ENCODE measurements at places on chromosomes 4 and X. TPM values are rescaled to one million over a fixed set of nuclear protein-coding genes. Genes with fewer than 3 reads are reported as not detected.

DNA sequence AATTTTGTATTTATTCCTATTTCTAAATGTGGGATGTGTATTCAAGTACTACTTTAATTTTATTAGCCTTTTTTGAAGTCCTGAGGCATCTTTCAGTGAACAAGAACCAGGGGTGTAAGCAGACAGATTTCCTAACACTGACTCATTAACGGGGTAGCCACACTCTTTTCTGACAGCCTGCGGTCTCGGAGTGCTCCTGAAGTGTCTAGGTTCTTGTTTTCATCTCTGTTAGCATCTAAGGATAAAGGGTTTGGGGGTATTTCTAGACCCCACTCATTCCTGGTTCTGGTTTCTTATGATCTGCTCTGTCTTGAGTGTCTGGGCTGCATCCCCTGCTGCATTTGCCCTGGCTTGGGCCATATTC, 71.9 kb downstream of the GC start:
- no peak for DNase-seq
- H3K27ac ChIP-seq, result no peak overlapping the region
- no peaks in the 10 kb centered on the region for H3K27me3 ChIP-seq
- H3K36me3 ChIP-seq, result no peaks in the 10 kb centered on the region
- H3K4me3 ChIP-seq, result no peak overlapping the region

- no peaks in the 10 kb centered on the region for H3K36me3 ChIP-seq
- H3K27ac ChIP-seq, result no peak overlapping the region
- H3K4me3 ChIP-seq, result no peak overlapping the region
- H3K4me1 ChIP-seq, result no peaks in the 10 kb centered on the region
- DNase-seq, result no peak
Observed at GRCh38 chrX:133190877-133191738, 27.0 kb downstream of the TFDP3 start.

Gene SPARCL1
- total RNA-seq, result not detected

DNA sequence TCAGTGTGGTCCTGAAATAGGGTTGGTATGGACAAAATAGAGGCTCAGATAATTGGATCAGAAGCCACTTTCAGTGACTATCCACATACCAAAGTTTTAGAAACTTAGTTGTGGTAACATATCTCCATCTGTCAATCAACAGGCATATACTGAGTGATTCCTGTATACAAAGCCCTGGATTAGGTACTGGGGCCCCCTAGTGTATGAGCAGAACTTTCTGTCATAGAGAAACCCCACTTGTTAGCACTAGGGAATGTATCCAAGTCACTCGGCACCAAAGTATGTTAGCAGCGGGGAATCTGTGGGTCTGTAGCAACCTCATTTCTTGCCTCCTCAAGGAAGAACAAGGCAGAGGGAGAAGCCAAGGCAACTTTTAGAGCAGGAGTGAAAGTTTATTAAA, 50.7 kb downstream of the MAP7D3 start:
- H3K4me1 ChIP-seq, result peaks cover 20% of the 10 kb centered on the region

DNA sequence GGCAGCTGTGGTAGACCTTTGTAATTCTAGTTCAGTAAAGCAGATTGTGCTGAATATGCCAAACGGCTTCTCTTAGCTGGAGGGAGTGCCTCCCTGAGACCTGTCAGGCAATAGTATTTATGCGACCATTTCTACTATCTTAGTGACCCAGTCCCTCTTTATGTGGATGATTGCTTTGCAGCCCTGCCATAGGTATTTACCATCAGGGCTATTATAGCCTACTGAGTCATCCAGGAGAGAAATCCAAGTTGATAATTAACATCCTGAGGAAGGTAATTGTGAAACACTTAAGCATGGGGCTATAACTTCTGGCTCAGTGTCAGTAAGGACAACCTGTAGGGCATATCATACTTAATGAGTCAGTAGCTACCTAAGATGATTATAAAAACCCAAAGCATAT, 103.9 kb upstream of the MAOA start:
- no peaks in the 10 kb centered on the region for H3K4me1 ChIP-seq
- H3K27ac ChIP-seq, result no peak overlapping the region
- H3K27me3 ChIP-seq, result peaks cover 2% of the 10 kb centered on the region
- DNase-seq, result no peak

- H3K27ac ChIP-seq, result peak overlapping the region; percentile 17
- no peak for DNase-seq
- H3K4me1 ChIP-seq, result peaks cover 5% of the 10 kb centered on the region
- no peak overlapping the region for H3K4me3 ChIP-seq
- no peaks in the 10 kb centered on the region for H3K27me3 ChIP-seq
Observed at GRCh38 chr4:38967260-38968095, 64.7 kb downstream of the TMEM156 start.

Gene PNMA6A
- total RNA-seq, result 0.75 TPM

DNA sequence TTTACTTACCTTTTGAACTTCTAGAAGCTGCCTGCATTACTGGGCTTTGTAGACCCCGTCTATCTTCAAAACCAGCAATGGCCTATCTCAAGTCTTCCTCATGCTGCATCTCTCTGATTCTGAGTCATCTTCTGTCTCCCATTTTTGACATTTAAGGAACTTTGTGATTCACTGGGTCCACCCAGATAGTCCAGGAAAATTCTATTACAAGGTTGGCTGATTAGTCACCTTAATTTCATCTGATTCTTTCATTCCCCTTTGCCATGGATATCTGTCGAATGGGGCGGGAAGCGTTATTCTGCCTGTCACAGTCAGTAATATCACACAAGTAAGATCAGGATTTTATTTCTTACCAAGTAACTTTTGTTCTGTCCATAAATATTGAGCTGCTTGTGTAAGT, 618.0 kb downstream of the CCSER1 start:
- DNase-seq, result no peak
- H3K27me3 ChIP-seq, result no peaks in the 10 kb centered on the region
- H3K36me3 ChIP-seq, result no peaks in the 10 kb centered on the region
- H3K27ac ChIP-seq, result no peak overlapping the region

DNA sequence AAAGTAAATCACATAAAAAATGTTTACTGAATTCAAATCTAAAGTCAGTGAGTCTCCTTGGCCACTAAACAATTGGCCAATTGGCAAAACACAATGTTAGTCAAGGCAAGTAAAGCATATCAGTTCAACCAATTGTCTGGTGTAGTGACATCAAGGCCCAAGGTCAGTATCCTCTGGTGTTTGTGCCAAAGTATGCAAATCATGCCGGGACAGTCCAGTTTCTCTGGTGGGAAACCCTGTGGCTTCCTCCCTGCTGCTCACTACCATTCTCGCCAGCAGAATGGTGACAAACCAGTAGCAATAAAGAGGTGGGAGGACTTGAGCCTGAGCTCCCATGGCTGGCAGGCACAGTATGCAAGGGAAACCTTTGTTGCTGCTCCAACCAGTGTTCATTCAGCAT, 314.9 kb upstream of the FGF13 start:
- H3K27ac ChIP-seq, result no peak overlapping the region
- H3K27me3 ChIP-seq, result no peaks in the 10 kb centered on the region
- H3K4me1 ChIP-seq, result no peaks in the 10 kb centered on the region
- no peaks in the 10 kb centered on the region for H3K36me3 ChIP-seq

DNA sequence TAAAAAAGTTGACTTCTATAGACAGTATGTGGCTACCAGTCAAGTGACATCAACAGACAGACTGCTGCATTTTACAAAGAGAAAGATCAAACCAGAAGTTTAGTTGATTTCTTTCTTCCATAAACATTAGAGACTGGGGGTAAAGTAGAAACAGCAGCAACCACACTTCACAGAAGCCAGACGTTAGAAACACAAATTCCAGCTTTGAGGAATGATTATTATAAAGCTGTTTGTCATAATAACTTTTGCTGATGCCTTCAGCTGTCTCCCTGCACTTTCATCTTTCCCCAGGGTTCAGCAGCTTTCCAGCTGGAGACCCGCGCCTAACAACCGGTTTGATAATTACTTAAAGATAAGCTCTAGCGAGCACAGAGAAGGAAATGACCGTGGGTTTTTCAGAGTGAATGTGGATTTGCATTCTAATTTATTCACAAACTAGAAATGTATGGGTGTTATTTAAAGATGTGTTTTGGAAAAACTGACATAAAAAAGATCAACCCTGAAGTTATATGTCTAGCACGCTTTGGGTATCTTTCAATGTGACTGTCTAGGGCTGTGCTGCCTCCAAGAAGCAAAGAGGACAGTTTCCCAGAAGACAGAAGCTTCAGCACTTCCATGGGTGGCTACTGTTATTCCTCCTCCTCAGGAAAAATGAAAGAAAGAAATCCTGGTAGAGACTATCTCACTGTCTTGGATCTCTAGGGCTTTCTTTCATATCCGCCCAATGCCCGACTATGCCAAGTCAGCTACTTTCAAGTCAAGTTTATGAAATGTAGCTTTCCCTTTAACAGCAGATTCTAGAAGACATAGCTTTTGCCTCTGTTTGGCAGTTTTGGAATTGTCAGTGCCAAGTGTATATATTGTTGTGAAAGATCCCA, 15.0 kb upstream of the ENAM start:
- peaks cover 5% of the 10 kb centered on the region for H3K27me3 ChIP-seq
- no peak overlapping the region for H3K27ac ChIP-seq
- no peak for DNase-seq
- H3K4me1 ChIP-seq, result peaks cover 14% of the 10 kb centered on the region

Gene PLAC1
- total RNA-seq, result not detected

Gene SMIM14
- total RNA-seq, result 16.8 TPM

DNA sequence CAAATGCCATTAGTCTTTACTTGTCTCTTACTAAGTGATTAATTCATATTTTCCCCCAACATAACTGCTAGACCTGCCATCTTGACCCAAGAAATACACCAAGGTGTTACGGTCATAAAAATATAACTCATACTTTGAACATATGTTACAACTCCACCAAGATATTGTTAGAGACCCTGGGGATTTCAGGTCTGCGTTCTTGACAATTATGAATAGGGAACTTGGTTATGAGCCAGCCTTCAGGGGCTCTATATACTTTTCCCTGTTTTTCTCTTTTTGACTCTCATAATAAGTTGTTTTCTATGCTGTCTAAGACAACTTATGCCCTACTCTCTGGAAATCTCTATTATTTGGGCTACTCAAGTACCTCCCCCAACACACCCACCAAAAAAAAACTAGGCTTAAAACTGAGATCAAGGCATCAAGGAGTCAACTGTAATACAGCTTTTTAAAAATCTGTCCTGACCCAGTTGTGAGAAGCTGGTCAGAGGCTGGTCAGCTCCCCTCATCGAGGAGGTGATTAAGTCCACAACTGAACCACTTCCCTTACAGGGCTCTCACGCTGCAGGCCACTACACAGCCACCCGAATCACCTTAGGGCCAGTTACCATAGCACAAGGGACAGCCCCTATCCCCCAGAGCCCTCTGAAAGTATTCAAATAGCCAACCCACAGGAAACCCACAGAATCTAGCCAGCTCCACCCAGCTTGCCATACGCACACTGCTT, 10.5 kb upstream of the TLR3 start:
- no peak overlapping the region for H3K27ac ChIP-seq
- no peaks in the 10 kb centered on the region for H3K36me3 ChIP-seq
- peaks cover 18% of the 10 kb centered on the region for H3K4me1 ChIP-seq
- DNase-seq, result no peak
- H3K4me3 ChIP-seq, result no peak overlapping the region
- peaks cover 14% of the 10 kb centered on the region for H3K27me3 ChIP-seq

DNA sequence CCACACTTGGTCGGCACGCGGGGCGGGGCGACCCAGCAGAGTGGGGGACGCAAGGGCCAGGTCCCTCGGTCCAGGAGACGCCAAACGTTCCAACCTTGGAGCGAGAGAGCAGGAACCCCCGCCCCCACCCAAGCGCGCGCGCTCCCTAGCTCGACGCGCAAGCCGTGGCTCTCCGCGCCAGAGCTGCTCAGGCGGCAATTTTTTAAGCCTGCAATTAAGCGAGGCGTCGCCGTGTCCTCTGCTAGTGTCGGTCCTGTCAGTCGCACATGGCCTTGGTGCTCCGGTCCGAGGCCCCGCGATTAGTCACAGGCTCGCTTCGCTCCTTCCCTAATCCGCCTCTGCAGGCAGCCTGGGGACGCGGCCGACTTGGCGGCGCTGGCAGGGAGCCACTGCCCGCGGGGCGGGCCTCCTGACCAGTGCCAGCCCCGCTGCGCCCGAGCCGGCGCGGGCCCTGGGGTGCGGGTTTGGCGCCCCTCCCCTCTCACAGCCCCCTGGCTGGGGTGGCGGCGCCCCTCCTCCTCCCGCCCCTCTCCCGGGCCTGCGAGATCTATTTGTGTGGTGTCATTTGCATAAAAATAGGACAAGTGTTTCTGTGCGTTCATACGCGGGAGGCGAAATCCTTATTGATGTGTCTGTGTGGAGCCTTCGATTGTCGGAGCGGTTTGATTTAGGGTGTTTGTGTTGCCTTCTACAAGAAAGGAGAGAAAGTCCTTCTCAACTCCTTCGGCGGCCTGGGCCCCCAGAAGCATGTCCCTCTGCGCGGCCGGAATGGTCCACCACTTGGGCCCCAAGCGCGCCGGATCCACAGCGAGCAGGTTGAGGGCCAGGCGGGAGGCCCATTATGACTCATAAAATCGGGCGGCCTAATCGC, 9.8 kb upstream of the BCOR start:
- H3K27ac ChIP-seq, result no peak overlapping the region
- peaks cover 15% of the 10 kb centered on the region for H3K4me1 ChIP-seq
- no peak for DNase-seq
- no peaks in the 10 kb centered on the region for H3K36me3 ChIP-seq
- H3K27me3 ChIP-seq, result no peaks in the 10 kb centered on the region

Gene APBB2
- 0.44 TPM for total RNA-seq

Gene IGSF1
- total RNA-seq, result not detected

DNA sequence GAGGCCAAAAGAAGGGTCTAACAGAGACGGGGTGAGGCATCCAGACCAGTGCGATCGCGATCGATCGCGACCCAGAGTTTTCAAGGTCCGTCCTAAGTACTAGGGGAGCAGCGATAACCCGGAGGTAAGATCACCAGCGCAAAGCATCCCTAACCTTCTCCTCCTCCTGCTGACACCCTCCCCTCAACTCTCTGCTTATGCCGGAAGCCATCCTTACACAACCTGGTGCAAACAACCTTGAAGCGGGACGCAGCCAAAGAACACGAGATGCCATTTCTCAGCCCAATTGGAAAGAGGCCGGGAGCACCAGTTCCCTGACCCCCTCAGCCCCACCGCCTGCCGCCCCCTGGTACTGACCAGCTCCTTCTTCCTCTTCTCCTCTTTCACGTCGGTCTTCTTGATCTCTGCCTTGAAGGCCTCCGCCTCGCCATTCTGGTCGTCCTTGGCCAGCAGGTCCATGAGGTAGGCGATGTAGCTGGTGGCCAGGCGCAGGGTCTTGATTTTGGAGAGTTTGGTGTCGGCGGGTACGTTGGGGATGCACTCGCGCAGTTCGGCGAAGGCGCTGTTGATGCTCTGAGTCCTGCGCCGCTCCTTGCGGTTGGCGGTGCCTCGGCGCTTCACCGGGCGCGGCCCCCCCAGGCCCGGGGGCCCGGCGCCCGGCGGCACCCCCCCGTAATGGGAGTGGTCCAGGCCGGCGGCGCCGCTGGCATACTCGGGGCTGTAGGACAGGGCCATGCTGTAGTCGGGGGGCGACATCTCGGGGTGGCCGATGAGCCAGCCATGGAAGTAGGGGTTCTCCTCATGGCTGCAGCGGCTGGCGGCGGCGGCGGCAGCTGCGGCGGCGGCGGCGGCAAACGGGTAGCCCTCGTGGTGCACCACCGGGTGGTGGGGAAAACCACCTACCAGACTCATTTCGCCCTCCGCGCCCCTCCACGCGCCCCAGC, 1.4 kb downstream of the HAND2 start:
- H3K4me1 ChIP-seq, result peaks cover 21% of the 10 kb centered on the region
- peak overlapping the region; percentile 82 for H3K27ac ChIP-seq
- DNase-seq, result no peak
- H3K27me3 ChIP-seq, result peaks cover 96% of the 10 kb centered on the region
- peak overlapping the region; percentile 41 for H3K4me3 ChIP-seq
- H3K36me3 ChIP-seq, result peaks cover 26% of the 10 kb centered on the region
